Left ventricle myocardium superior (tissue), 1 donor: ENCODE measurements at places on chromosomes 4 and X.

GRCh38 chr4:26223155-26223554 lies 97.7 kb upstream of the RBPJ start:
- DNase-seq = no peak

DNA sequence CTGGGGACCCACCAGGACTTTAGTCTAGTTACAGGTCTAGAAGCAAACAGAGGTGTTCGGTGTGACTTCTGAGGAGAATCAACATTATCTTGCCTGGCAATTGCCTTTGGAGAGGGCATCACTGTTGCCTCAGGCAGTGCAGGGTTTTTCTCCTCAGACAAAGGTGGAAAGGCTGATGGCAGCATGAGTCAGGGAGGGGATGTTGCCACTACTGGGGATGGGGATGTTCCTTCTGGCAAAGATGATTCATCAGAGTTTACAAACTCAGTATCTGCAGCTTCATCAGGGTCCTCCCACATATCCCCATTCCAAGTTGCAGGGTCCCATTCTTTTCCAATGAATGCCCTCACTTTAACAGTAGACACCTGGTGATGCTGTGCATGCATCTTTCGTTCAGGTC lies 91.3 kb upstream of the GALNTL6 start:
- DNase-seq = no peak

- DNase-seq = no peak
Observed at GRCh38 chrX:19848110-19848509, 39.3 kb downstream of the SH3KBP1 start.

- DNase-seq = no peak
Observed at GRCh38 chr4:113636438-113636818, 125.1 kb downstream of the CAMK2D start.

GRCh38 chrX:71181558-71181909 lies 36.9 kb downstream of the NLGN3 start:
- no peak for DNase-seq

GRCh38 chrX:155876704-155877103 lies 4.4 kb upstream of the VAMP7 start:
- no peak for DNase-seq
